CD4-positive, alpha-beta memory T cell (primary cell): ENCODE measurements at places on chromosomes 2 and 18. TPM values are rescaled to one million over a fixed set of nuclear protein-coding genes. Genes with fewer than 3 reads are reported as not detected.

GRCh38 chr2:235498541-235498940, 4.7 kb downstream of the AGAP1 start:
- no peak overlapping the region for H3K27ac ChIP-seq
- H3K27me3 ChIP-seq, result peaks cover 5% of the 10 kb centered on the region
- no peak overlapping the region for H3K4me3 ChIP-seq

DNA sequence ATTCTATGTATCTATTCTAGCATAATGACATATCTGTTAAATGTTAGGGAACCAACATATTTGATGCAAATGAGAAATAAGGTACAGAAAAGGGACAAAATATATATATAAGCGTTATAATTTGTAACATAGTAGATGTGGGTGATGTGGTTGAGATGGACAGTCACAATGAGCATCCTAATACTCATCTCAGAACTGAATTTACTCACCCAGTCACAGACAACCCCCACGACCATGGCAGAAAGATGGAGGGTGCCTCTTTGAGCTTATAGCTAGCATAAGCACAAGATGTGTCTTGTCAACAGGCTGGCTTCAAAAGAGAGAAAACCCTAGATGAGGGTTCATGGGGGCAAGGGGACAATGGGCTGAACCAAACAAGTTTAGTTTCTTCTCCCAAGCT, 9.1 kb upstream of the DSG3 start:
- no peaks in the 10 kb centered on the region for H3K27me3 ChIP-seq
- H3K4me3 ChIP-seq, result no peak overlapping the region
- no peak overlapping the region for H3K27ac ChIP-seq
- DNase-seq, result no peak
- no peaks in the 10 kb centered on the region for H3K4me1 ChIP-seq

DNA sequence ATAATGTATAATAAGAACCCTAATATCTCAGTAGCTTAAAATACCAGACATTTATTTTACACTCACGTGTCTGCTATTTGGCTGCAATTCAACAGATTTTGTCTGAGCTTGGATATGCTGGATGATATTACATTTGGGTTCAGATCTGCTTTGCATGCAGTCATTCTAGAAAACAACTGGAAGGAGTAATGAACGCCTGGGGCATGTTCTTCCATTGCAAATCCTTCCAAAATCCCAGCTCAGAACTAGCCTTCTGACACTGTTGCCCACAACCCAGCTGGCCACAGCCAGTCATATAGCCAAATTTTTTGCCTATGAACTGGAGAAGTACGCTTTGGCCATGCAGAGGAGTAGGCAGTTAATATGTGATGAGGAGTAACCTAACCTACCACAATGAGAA, 597.8 kb upstream of the VRK2 start:
- H3K27me3 ChIP-seq, result no peaks in the 10 kb centered on the region
- H3K4me1 ChIP-seq, result no peaks in the 10 kb centered on the region
- no peak for DNase-seq
- H3K27ac ChIP-seq, result no peak overlapping the region
- H3K4me3 ChIP-seq, result no peak overlapping the region
- H3K36me3 ChIP-seq, result no peaks in the 10 kb centered on the region

- no peaks in the 10 kb centered on the region for H3K27me3 ChIP-seq
- no peak for DNase-seq
- no peaks in the 10 kb centered on the region for H3K36me3 ChIP-seq
- no peak overlapping the region for H3K27ac ChIP-seq
- no peak overlapping the region for H3K4me3 ChIP-seq
- H3K4me1 ChIP-seq, result no peaks in the 10 kb centered on the region
These were observed 275.0 kb downstream of the TNS1 start for GRCh38 chr2:217727801-217728200.

- H3K4me3 ChIP-seq, result no peak overlapping the region
- peaks cover 10% of the 10 kb centered on the region for H3K4me1 ChIP-seq
- H3K36me3 ChIP-seq, result no peaks in the 10 kb centered on the region
- H3K27me3 ChIP-seq, result no peaks in the 10 kb centered on the region
These were observed 48.1 kb upstream of the SLC39A10 start for GRCh38 chr2:195608768-195609454.

- H3K27ac ChIP-seq, result no peak overlapping the region
- H3K36me3 ChIP-seq, result no peaks in the 10 kb centered on the region
- no peak for DNase-seq
- no peaks in the 10 kb centered on the region for H3K27me3 ChIP-seq
- no peaks in the 10 kb centered on the region for H3K4me1 ChIP-seq
- H3K4me3 ChIP-seq, result no peak overlapping the region
These were observed 503.0 kb upstream of the KLHL29 start for GRCh38 chr2:22882011-22882410.

DNA sequence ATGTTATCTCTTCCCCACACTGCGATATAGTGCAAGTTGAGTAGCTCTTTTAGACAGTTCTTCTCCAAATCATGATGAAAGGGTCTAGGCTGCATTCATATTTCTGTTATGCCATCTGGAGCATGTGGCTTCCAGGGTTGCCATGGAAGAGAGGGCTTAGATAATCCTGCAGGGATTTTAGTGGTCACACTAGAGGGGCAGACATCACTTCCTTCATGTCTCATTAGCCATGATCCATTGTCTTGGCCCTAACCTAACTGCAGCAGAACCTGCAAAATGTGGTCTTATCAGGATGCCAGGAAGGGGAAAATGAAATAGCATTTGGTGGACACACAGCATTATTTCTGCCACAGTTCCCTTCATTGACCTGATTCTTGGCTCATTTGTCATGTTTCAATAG, 83.1 kb downstream of the ADAM23 start:
- DNase-seq, result no peak
- no peak overlapping the region for H3K4me3 ChIP-seq
- H3K36me3 ChIP-seq, result no peaks in the 10 kb centered on the region
- peaks cover 12% of the 10 kb centered on the region for H3K4me1 ChIP-seq
- no peaks in the 10 kb centered on the region for H3K27me3 ChIP-seq

DNA sequence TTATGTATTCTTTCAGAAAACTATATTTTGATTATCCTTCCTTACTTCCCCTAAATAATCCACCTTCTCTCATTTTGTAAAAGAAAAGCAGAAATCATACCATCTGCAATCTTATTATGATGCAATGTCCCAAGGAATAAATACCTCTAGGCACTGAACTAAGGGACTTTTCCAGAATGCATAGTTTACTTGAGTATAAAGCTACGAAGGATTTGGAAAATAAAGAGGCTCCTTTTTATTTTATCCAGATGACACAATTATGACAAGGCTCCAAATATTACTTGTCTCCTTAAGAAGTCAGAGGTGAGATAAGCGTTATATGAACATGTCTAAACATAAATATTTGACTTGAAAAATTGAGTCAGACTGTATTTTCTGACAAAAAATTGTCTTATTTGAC, 72.1 kb downstream of the COL3A1 start:
- H3K4me3 ChIP-seq, result no peak overlapping the region
- H3K36me3 ChIP-seq, result no peaks in the 10 kb centered on the region
- no peaks in the 10 kb centered on the region for H3K27me3 ChIP-seq

GRCh38 chr2:149329489-149330126, 779 bp upstream of the LYPD6 start:
- H3K4me3 ChIP-seq, result no peak overlapping the region
- no peak overlapping the region for H3K27ac ChIP-seq
- H3K4me1 ChIP-seq, result no peaks in the 10 kb centered on the region
- H3K27me3 ChIP-seq, result peaks cover 5% of the 10 kb centered on the region
- no peak for DNase-seq

Gene SERPINB4
- total RNA-seq, result not detected

Gene FBLN7
- total RNA-seq, result 34.3 TPM

GRCh38 chr2:182506606-182507005, 79.8 kb upstream of the PDE1A start:
- DNase-seq, result no peak
- H3K4me3 ChIP-seq, result no peak overlapping the region
- H3K27me3 ChIP-seq, result no peaks in the 10 kb centered on the region
- no peaks in the 10 kb centered on the region for H3K36me3 ChIP-seq

GRCh38 chr18:11909591-11910026, 1.5 kb upstream of the MPPE1 start:
- H3K36me3 ChIP-seq, result peaks cover 5% of the 10 kb centered on the region
- DNase-seq, result no peak
- H3K4me3 ChIP-seq, result no peak overlapping the region
- peak overlapping the region; percentile 93 for H3K27ac ChIP-seq

- no peak overlapping the region for H3K27ac ChIP-seq
- H3K36me3 ChIP-seq, result no peaks in the 10 kb centered on the region
- H3K4me3 ChIP-seq, result no peak overlapping the region
- peaks cover 5% of the 10 kb centered on the region for H3K27me3 ChIP-seq
- H3K4me1 ChIP-seq, result no peaks in the 10 kb centered on the region
- no peak for DNase-seq
These were observed 64.5 kb downstream of the DDX18 start for GRCh38 chr2:117879003-117879402.

GRCh38 chr2:38296197-38296780, 80.8 kb downstream of the ATL2 start:
- peaks cover 14% of the 10 kb centered on the region for H3K36me3 ChIP-seq
- no peak for DNase-seq
- no peaks in the 10 kb centered on the region for H3K4me1 ChIP-seq
- no peaks in the 10 kb centered on the region for H3K27me3 ChIP-seq
- H3K27ac ChIP-seq, result no peak overlapping the region

Gene TTC31
- 43.7 TPM for total RNA-seq

DNA sequence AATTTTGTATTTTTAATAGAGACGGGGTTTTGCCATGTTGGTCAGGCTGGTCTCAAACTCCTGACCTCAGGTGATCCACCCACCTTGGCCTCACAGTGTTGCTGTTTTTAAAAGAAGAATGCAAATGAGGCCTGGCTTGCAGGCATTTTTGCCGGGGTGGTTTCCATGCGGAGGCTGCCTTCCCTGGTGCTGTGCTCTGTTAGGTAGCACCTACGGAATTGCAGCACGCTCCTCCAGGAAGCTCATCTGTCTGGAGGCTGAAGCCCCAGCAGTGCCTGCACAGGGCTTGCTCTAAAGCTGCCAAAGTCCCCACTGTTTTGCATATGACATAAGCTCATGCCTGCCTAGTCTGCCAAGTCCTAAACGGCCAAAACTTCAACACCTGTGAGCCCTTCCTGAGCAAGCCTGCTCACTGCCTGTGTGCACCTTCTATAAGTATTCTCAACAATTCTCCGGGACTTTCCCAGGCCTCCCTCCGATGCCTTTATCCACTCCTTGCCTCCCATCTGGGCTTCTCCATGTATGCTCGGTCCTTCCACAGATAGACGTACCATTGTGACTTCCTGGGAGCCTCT, 551.3 kb upstream of the RAB6C start:
- no peak overlapping the region for H3K27ac ChIP-seq
- no peaks in the 10 kb centered on the region for H3K36me3 ChIP-seq
- no peaks in the 10 kb centered on the region for H3K4me1 ChIP-seq
- DNase-seq, result no peak
- H3K4me3 ChIP-seq, result no peak overlapping the region

Gene TRIM54
- total RNA-seq, result 0.17 TPM

Gene KCNG2
- total RNA-seq, result not detected

Gene AKAIN1
- total RNA-seq, result not detected

DNA sequence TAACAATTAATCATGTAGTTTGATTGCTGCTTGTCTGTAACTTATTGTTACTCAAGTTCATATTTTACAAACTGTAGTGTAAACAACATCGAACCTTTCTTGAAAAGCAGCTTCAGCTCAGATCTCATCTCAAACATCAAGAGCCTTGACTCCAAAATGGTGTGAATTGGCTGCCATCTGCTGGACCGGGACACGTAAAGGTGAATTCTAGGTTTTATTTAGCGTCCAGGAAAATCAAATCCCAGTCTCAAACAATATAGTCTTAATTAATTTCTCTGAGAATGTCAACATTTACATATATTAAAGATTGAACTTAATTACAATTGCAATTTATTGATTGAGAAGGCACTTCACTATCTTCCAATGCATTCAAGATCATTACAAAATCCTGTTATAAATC, 453.0 kb downstream of the GALR1 start:
- no peak overlapping the region for H3K27ac ChIP-seq
- no peaks in the 10 kb centered on the region for H3K27me3 ChIP-seq
- no peaks in the 10 kb centered on the region for H3K4me1 ChIP-seq
- H3K4me3 ChIP-seq, result no peak overlapping the region
- no peaks in the 10 kb centered on the region for H3K36me3 ChIP-seq
- DNase-seq, result peak; percentile 6

- DNase-seq, result no peak
- H3K36me3 ChIP-seq, result no peaks in the 10 kb centered on the region
- no peaks in the 10 kb centered on the region for H3K27me3 ChIP-seq
- no peak overlapping the region for H3K4me3 ChIP-seq
These were observed 63.5 kb upstream of the CNTNAP5 start for GRCh38 chr2:123961576-123961975.

DNA sequence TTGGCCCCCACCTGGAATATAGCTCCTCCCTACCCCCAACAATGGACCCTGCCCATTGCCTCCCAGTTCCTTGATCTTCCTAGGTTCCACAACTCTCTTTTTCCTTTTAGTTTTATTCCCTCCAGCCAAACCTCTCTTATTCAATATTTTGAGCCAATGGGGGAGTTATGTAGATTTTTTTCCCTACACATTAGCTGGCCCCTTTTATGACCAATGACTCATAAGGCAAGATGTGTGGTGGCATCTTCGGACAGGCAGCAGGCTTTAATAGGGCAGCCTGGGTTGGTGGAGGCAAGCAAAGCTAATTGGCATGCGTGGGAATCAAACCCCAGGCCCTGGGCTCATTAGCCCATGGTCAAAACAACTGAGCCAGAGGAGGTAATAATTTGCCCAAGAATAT, 9.2 kb downstream of the GRP start:
- DNase-seq, result no peak
- no peaks in the 10 kb centered on the region for H3K36me3 ChIP-seq
- no peak overlapping the region for H3K4me3 ChIP-seq
- no peak overlapping the region for H3K27ac ChIP-seq

Gene HDHD2
- total RNA-seq, result 34.2 TPM

- H3K27ac ChIP-seq, result no peak overlapping the region
- H3K4me1 ChIP-seq, result no peaks in the 10 kb centered on the region
- no peaks in the 10 kb centered on the region for H3K27me3 ChIP-seq
- H3K4me3 ChIP-seq, result no peak overlapping the region
- DNase-seq, result no peak
These were observed 264.2 kb downstream of the RPRM start for GRCh38 chr2:153214337-153214736.

Gene PNO1
- total RNA-seq, result 11.3 TPM

DNA sequence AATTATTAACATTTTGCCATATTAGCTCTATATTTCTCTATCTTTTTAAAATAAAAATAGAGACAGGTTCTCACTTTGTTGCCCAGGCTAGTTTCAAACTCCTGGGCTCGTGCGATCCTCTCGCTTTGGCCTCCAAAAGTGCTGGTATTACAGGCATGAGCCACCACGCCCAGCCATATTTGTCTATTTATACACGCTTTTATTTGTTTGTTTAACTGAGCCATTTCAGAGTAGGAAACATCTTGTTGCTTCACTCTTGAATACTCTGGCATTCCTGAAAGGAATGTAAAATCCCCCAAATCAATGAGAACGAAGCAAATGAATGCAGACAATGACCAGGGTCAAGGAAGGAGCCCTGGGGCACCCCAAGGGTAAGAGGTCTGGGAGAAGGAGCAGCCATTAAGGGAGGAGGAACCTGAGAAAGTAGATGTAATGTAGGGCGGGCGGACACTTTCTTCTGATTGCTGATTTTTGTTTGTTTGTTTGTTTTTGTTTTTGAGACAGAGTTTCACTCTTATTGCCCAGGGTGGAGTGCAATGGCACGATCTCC, 31.7 kb upstream of the RAB1A start:
- no peaks in the 10 kb centered on the region for H3K36me3 ChIP-seq
- no peak for DNase-seq
- H3K27ac ChIP-seq, result no peak overlapping the region
- no peaks in the 10 kb centered on the region for H3K27me3 ChIP-seq
- no peak overlapping the region for H3K4me3 ChIP-seq
- peaks cover 9% of the 10 kb centered on the region for H3K4me1 ChIP-seq
